ENCODE measurements at places on chromosomes 16 and 17.

- no peak for DNase-seq
Measured at GRCh38 chr16:50102051-50102746, 36.4 kb downstream of the HEATR3 start.

DNA sequence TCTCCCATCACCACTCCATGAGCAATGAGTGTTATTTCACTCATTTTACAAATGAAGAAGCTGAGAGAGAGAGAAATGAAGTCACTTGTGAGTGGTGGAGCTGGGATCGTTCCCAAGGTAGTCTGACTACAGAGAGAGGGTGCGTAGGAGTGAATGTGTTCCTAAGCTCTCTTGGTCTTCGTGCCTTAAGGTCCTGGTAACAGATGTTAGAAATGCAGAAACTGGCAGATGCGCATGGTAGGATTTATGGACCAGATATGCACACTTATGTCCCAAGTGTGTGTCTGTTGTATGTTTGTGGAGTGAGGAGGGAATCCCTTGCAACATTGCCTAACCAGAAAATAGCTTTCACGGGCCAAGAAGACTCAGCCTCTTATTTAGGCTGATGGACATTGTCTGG, 93.2 kb upstream of the ZNF469 start:
- DNase-seq: no peak

GRCh38 chr17:36900160-36900512, 37.1 kb upstream of the LHX1 start:
- no peak for DNase-seq

GRCh38 chr17:6458460-6458950, 14.2 kb downstream of the PIMREG start:
- no peak for DNase-seq

- no peak for DNase-seq
Measured at GRCh38 chr16:25189305-25189704, 27.4 kb upstream of the AQP8 start.

DNA sequence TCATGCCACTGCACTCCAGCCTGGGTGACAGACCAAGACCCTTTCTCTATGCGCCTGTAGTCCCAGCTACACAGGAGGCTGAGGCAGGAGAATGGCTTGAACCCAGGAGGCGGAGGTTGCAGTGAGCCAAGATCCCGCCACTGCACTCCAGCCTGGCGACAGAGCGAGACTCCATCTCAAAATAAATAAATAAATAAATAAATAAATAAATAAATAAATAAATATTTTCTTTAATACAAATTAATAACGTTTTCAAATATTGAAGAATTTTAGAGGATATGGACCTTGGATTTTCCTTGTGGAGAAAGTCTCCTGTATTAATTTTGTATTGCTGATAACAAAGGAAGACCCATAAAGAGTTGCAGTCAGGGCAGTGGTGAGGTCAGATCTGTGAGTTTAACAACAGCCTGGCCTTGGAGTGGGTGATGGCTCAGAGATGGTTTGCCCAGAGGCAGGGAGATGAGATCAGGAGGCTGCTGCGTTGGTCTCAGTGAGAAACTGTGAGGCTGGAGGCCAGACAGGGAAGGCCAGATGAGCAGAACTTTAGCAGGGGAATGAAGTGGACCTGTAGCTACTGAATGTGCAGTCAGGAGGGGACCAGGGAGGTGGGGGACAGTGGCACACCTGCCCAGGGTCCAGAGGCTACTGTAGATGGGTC, 4.4 kb upstream of the ASGR1 start:
- no peak for DNase-seq

DNA sequence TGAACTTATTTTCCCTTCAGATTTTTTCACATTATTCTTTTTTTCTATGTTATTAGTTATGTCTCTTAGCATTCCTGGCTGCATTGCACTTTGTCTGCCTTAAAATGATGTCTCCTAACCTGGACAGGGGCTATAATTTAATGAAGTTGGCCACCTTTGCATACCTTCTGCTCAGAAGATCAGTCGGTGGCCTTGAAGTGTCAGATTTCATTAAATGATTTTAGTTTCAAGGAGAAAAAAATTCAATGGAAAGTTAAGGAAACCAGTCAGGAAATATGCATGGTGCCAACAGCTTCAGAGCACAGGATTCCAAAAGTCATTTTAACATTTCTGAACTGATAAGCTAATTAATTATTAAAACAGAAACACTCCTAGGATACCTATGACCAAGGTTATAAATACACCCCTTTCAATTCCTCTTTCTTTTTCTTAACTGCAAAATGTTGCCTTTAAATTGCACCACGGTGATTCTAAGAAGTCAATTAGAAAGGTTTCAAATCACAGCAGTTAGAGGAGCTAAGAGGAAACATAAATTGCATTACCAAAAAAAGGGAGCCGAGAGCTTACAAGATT, 533.4 kb downstream of the KCNJ2 start:
- DNase-seq: no peak

DNA sequence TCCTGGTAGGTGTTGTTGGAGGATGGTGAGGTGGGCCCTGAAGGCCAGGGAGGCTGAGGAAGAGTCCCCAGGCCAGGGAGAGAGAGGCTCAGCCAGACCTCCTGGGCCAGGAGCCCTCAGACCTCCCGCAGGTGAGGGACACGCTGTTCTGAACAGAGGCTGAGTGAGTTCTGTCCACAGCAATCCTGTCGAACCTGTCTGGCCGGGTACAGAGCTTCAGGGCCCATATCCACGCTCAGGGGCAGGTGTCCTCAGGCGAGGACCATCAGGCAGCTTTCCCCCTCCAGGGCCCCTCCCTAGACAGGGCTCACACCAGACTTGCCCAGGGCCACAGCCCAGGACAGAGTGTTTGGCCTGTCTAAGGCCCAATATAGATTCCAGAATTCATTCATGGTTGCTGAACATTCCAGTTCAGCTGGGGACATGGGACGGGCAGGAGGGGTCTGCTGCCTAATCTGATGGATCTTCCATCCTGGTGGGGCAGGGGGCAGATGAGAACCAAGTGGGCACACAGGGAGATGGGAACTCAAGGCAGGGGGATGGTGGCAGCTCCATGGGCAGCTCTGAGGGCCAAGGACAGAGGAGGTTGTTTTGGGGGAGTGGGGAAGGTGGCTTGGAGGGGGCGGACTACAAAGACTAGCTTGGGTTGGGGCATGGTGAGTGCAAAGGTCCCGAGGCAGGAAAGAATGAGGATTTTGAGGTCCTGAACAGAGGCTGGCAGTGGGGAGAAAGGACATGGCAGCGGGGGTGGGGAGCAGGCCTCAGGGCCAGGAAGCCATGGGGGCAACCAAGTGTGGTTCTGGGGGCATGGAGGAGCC, 23.4 kb upstream of the MPRIP start:
- DNase-seq: no peak

- no peak for DNase-seq
Measured at GRCh38 chr16:10600782-10601443, 20.5 kb upstream of the EMP2 start.

- DNase-seq: no peak
Measured at GRCh38 chr17:63961355-63962212, 11.1 kb downstream of the SCN4A start.
